Hippocampal formation (tissue), 2 donors: ENCODE measurements at places on chromosomes 7 and 10.

DNA sequence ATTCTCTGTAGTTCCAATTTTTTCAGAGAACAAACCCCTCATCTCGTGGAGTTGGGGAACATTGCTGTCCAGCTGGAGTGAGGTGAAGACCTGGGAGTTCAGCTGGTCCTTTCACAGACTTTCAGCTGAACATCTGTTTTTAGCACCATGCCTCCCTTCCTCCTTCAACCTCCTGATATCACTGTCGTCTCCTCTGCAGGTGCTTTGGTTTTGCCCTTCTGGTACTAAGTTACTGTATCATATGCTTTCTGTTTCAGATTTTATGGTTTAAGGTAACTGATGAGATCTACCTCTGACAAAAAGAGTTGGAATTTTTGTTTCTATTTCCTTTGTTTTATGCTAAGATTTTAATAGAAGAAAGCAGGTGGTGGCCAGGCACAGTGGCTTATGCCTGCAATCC lies 102.9 kb downstream of the ZNF438 start:
- no peak for DNase-seq

- no peak for DNase-seq
Measured at GRCh38 chr10:61448841-61449600, 4.2 kb downstream of the TMEM26 start.

DNA sequence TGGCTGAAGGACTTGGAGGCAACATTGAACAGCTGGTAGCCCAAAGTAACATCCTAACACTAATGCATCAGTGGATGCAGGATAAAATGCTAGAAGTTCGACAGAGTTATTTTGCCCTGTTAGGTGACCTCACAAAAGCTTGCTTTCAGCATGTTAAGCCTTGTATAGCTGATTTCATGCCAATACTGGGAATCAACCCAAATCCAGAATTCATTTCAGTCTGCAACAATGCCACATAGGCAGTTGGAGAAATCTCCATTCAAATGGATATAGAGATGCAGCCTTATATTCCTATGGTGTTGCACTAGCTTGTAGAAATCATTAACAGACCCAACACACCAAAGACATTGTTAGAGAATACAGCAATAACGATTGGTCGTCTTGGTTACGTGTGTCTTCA lies 62.9 kb downstream of the CCSER2 start:
- peak; percentile 44 for DNase-seq

DNA sequence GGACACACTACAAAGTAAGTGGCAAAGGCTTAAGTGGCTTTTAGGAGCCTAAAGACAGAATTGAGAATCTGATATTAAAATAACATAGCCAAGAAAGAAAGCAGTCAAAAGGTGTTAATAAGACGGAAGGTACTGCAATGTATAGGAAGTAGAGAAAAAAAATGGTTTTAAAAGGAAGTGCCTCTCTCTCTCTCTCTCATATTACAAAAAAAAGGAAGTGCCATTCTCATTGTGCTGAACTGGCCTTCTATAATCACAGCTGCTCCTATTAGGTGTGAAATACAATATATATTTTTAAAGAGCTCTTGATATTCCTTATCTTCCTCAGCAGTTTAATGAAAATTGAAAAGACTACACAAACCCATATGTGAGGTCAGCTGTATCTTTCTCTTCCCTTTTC lies 199.4 kb upstream of the NPVF start:
- no peak for DNase-seq

DNA sequence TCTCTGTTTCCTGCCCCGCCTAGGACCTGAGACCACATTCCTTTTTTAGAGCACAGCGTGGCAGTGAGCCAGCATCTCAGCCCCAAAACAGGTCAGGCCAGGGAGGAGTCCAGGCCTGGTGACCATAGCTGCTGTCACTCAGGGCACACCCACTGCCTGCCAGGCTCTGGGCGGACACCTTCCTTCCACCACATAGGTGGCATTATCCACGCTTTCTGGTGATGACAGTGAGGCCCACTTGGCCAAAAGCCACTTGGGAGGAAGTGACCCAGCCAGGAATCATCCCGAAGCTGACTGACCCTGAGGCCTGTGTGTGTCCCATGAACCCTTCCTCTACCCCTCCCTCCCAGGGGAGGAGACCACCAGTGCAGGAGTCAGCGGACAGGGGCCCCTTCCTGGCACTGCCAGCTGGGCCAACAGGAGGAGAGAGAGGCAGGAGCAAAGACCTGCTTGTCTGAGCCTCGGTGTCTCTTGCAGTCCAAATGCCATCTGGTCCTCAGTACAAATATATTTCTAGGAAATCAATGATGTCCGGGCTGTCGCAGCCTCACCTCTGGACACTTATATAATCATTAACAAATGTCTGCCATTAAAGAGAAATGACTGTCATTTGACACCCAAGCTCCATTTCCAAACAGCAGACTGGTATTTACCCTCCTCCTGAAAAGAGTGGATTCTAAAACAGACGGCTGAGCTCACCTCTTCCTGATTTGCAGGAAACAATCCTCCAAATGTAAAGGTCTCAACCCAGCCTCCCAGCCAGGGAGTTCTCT lies 63.0 kb downstream of the ABRAXAS2 start:
- DNase-seq, result no peak

DNA sequence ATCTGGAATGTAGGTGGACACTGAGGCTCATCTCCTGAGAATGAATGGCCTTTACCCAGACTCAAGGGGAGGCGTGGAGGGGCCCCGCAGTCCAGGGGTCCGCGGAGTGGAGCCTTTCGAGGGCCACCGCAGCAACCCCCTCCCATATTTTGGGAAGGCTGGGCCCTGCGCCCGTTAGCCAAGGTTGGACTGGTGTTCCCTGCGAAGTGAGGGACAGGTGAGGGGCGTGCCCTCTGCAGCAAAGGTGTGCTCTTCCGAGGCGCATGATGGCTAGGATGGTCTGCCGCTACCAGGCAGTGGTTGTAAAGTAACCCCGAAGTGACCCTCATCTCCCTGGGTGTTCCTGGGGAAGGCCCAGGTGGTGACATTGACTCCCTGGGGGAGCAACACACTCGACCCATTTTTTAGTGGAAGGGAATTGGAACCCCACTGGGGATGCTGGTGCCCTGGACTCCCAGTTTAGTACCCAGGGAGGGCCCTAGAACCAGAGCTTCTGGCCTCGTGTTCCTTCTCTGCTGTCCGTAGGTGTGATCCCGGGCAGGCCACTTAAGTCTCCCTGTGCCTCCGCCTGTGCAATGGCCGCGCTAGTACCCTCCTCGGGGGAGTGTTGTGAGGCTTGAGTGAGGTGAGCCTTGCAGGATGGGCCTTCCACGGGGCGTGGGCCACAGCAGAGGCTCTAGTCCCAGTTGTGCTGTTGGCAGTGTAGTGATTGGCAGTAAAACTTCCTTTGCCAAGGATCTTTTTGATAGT lies 779 bp downstream of the FAM241B start:
- DNase-seq, result no peak

DNA sequence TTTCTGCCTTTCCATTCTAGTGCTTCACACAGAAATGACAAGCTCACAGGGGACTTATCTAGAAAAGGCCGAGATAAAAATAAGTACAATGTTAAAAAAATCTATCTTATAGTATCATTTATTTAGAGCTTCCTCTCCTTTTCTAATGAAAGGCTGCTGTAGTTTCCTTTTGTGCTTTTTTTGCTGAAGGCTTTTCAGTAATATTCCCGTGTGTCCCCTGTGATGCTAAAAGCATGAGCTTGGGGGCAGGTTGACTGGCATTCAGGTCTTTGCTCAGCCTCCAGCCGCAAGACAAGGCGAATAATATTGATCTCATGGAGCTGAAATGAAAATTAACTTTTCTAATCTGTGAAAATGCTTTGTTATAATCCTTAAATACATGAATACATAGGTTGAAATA lies 143.0 kb downstream of the ST7 start:
- DNase-seq, result no peak

- DNase-seq, result no peak
Measured at GRCh38 chr7:17710312-17710711, 230.0 kb downstream of the SNX13 start.

DNA sequence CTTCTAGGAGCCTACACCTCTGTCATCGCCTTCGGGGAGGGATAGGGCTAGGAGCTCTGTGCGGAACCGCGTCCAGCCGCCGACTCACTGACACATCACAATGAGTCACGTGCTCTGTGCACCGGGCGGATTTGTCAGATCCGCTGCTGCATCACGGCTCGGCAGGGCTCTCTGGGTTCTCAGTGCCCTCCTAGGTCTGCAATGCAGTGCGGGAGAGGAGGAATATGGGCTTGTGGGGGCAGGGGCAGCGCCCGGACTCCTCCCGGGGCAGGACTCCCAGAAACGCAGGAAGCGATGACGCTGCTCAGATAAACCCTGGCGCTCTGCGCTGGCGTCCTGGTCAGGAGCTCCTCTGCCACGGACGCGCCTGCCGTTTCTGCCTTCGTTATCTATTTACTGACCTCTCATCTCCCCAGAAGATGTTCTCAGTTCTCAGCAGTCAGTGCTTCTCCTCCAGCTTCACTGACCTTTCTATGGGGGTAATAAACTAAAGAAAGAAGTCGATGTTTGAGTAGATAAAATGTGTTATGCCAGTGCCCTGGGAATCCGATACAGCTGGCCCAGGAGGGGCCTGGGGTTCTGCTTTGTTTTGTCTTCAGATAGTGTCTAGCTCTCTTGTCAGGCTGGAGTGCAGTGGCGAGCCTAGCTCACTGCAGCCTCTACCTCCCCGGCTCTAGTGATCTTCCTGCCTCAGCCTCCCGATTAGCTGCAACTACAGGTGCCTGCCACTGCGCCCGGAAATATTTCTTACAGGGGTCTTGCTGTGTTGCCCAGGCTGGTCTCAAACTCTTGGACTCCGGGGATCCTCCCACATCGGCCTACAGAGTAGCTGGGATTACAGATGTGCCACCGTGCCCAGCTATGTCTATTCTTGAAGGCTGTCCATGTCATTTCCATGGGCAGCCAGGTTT lies 22.8 kb upstream of the ITGB1 start:
- DNase-seq, result peak; percentile 78

GRCh38 chr10:85864173-85864549 lies 502.4 kb downstream of the GRID1 start:
- no peak for DNase-seq

- DNase-seq, result no peak
Measured at GRCh38 chr7:87316097-87316700, 29.3 kb upstream of the CROT start.

DNA sequence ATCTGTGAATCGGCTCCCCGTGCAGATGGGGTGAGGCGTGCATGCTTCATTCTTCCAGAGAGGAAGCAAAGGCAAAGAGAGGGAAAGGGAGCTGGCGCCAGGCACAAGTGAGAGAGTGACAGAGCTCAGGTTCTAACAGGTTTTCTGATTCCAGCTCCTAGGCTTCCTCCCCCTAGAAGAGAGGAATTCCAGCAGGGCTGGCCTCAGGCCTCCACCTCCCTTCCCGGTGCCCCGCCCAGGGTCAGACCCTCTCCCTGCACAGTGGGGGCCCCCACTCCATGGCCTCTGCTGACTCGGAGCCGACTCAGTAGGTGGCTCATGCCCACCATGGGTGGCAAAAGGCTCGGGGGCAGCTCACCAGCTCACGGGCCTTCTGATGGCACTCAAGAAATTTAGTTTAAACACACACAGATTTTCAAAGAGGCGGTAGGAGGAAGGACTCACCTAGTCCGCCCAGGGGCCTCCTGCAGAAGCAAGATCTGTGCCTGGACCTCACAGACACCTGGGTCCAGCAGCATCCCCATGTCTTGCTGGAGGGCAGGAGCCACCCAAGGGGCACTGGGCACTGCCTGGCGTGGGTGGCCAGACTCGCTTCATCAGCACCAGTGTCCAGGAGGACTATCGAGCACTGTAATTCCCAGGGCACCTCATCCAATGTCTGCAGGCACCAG lies 183.5 kb downstream of the MAD1L1 start:
- DNase-seq, result no peak

- DNase-seq, result peak; percentile 23
Measured at GRCh38 chr10:30436191-30436611, 2.2 kb downstream of the MAP3K8 start.

DNA sequence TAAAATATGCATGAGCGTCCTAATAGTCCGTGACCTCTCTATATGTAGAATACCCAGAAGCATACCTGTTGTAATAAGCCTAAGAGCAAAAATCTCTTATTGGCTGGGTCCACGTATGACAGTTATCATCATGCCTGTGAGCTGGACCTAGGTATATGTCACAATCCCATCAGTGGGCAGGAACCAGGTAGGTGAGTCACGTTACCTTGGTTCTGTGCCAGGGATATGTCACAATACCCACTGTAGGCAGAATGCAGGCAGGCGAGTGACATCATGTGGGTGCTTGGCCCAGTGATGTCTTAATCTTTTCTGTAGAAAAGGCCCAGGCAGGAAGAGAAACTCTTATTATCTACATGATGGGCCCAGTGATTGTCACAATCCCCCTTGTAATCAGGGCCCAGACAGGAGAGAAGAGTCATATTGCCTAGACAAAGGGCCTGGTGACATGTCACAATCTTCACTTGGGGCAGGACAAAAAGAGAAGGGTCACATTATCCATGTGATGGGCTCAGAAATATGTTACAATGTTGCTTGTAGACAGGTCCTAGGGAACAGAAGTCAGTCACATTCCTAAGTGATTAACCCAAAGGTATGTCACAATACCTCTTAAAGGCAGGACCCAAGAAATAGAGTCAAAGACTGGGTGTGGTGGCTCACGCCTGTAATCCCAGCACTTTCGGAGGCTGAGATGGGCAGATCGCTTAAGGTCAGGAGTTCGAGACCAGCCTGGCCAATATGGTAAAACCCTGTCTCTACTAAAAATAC lies 12.9 kb upstream of the ZNF736 start:
- DNase-seq, result no peak

- no peak for DNase-seq
Measured at GRCh38 chr7:30989824-30990672, 26.3 kb downstream of the GHRHR start.

DNA sequence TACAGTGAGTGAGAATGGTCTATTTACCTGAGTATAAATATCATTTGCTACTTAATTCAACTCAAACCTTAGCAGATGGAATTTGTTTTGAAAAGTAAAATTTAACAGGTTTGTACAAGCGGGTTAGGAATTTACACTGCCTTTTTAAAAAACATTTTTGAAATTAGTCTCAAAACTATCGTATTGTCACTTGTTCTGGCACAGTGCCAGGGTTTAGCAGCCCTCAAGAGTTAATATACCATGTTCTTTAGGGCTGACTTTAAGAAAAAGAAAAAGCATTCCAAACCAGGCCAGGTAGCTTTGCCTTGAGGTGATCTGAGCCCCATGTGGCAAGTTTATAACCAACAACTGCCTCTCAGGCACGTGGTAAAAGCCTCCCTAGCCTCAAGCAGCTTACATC lies 17.8 kb downstream of the CCNJ start:
- DNase-seq, result no peak
